ENCODE measurements at places on chromosomes 3 and 15.

- DNase-seq = no peak
Measured at GRCh38 chr3:31462050-31462569, 70.6 kb upstream of the STT3B start.

GRCh38 chr3:182971637-182972036 is 8.7 kb downstream of the DCUN1D1 start:
- DNase-seq = no peak

DNA sequence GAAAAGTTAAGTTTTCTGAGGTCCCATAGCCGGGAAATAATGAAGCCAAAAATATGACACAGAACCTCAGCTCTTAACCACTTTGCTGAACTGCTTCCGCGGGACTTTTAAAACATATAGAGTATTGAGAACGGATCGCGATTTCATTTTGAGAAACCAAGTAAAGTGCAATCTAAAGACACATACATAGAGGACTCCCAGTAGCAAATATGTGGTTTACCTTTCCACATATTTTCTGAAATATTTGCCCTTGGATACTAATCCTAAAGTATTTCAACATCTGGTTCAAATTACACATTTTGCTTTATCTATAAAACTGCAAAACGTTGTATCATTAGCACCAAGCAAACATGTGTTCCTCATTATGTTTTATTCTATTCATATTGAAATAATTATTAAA is 776.5 kb downstream of the ROBO2 start:
- DNase-seq = no peak

- no peak for DNase-seq
Measured at GRCh38 chr3:162147996-162148395, 651.4 kb downstream of the OTOL1 start.

DNA sequence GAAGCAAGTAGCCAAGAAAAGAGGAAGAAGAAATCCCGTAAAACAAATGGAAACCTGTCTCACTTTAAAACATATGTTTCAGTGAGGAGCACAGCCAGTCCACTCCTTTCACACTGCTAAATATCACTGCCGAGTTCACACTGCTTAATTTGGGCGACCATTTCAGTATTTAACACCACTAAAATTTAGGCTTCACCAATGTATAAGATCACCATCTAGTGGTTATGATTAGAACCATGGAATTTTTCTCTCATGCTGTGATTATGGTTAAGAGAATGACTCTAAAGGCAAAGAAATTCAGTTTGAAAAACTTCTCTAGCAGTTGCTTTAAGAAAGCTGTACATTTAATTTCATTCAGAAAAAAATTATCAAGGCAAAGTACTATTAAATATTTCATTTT is 16.6 kb downstream of the SLC4A7 start:
- DNase-seq = no peak

DNA sequence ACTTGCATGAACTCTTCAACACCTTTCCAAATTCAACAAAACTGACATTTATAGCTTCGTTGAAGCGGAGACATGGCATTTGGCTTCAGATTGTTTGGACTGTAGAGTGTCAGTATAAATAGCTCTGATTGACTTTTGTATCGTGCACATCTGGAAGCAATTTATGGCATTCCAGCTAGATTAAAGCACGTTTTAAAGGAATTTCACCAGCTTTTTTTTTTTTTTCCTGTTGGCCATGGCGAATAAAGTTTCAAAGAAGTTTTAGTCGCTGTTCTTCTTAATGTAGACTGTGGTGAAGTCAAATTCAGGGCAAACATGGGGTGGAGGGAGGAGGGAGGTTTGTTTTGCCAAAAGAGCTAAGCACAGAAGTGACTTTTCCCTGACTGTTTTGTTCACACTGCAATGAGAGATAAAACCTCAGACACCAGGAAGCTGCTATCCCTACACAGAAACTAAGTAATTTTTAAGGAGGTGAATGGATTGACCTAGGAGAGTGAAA is 391.0 kb upstream of the RARB start:
- no peak for DNase-seq

- no peak for DNase-seq
Measured at GRCh38 chr3:188339410-188340295, 185.7 kb downstream of the LPP start.
